Suprapubic skin (tissue), 4 donors: ENCODE measurements at places on chromosomes 11 and 22.

- peaks cover 72% of the 10 kb centered on the region for H3K4me1 ChIP-seq
- peak overlapping the region; percentile 94 for H3K4me3 ChIP-seq
- peaks cover 4% of the 10 kb centered on the region for H3K36me3 ChIP-seq
- no peaks in the 10 kb centered on the region for H3K27me3 ChIP-seq
These were observed 2.3 kb downstream of the RHOG start for GRCh38 chr11:3838504-3838903.

GRCh38 chr11:116580799-116581198 is 192.0 kb downstream of the BUD13 start:
- peaks cover 81% of the 10 kb centered on the region for H3K27me3 ChIP-seq
- DNase-seq: no peak
- H3K4me1 ChIP-seq: peaks cover 20% of the 10 kb centered on the region
- H3K4me3 ChIP-seq: peak overlapping the region; percentile 19
- no peak overlapping the region for H3K27ac ChIP-seq

DNA sequence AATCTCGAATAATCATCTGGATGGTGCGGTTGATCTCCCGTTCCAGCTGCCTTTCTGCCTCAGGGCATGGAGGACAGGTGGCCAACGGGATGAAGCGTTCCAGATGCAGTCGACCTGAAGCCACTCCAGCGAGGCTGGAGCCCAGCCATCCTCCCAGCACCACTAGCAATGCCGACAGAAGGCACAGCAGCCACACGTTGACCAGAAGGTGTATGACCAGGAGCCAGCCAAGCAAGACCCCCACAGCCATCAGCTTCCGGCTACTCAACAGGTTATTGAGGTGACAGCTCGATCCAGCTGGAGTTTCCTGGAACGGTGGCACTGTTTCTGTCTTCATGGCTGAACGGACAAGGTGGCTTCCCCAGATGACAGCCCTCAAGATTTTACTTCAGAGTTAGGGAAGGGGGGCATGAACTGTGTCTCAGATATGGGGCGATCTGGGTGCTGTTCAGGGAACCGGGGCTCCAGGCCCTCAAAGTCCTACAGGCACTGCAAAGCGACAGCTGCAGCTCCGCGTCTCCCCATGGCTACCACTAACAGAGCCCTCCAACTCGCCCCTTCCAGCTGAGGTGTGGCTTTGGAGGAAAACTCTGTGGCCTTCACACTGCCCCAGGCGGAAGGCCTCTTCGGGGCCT is 559 bp downstream of the SNX19 start:
- no peak for DNase-seq
- H3K27me3 ChIP-seq: no peaks in the 10 kb centered on the region
- peak overlapping the region; percentile 78 for H3K4me3 ChIP-seq
- H3K36me3 ChIP-seq: peaks cover 20% of the 10 kb centered on the region
- H3K4me1 ChIP-seq: peaks cover 29% of the 10 kb centered on the region
- peak overlapping the region; percentile 82 for H3K27ac ChIP-seq

- no peaks in the 10 kb centered on the region for H3K27me3 ChIP-seq
- peak overlapping the region; percentile 93 for H3K27ac ChIP-seq
These were observed 2.2 kb downstream of the RAB30 start for GRCh38 chr11:83069441-83070043.

DNA sequence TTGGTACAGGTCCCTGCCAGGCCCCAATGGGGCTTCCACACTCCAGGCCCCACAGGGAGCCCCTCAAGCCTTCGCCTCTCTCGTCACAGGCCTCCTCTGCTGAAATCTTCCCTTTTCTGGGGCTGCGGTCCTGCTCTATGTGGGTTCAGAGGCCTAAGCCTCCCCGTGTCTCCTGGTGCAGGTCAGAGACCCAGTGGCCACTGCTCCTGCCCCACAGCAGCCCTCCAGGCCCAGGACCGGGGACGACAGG is 5.9 kb upstream of the IFITM3 start:
- no peaks in the 10 kb centered on the region for H3K27me3 ChIP-seq
- no peaks in the 10 kb centered on the region for H3K36me3 ChIP-seq
- H3K4me1 ChIP-seq: peaks cover 38% of the 10 kb centered on the region
- DNase-seq: no peak
- peak overlapping the region; percentile 90 for H3K27ac ChIP-seq

DNA sequence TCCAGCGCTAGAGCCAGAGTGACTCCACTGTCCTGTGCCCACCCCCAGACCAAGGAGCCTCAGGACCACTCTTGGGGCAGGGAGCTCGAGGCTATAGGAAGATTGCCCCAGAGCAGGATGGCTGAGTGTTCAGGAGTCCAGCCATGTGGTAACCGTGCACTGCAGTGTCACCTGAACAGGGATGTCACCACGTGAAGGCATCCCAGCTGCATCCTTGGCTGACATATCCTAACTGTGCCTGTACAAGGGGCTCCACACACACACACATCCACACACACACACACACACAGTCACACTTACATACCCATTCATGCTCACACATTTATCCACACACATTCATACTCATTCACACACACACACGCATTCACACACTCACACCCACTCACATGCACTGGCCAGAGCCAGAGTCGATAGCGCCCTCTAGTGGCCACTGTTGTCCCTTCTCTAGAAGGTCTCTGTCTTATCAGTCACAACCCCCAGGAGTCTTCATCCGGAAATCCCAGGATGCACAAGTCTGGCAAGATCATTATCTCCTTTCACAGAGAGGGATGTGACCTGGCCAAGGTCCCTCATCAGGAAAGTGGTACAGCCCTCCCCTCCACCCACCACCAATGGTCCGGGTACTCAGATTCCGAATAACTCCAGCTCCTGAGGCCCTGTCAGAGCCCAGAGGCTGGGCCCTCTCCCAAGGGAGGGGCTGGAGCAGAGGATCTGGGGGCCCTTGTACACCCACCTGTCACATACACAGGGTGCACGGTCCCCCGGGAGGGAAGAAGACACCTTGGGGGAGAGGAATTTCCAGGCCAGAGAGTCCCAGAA is 55.1 kb downstream of the IGLL5 start:
- H3K36me3 ChIP-seq: no peaks in the 10 kb centered on the region
- no peak overlapping the region for H3K27ac ChIP-seq
- no peaks in the 10 kb centered on the region for H3K4me1 ChIP-seq
- no peak overlapping the region for H3K4me3 ChIP-seq

DNA sequence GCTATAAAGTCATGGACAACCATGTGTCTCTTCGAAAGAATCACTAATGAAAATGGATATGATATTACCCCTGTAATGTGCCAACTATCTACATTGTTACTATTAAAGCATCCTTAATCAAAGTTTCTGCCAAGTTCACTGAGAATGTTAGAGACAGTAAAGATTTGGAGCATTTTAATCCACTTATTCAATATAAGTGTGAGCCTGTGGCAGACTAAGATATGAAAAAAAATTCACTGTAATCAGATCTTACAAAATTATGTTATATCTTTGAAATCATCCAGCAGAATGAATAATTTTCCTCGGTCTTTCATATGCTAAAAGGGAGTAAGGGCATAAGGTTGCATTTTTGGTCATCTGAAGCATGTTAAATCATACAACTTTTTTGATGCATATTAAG is 49.9 kb downstream of the MAML2 start:
- H3K36me3 ChIP-seq: no peaks in the 10 kb centered on the region
- H3K4me3 ChIP-seq: no peak overlapping the region
- DNase-seq: no peak

DNA sequence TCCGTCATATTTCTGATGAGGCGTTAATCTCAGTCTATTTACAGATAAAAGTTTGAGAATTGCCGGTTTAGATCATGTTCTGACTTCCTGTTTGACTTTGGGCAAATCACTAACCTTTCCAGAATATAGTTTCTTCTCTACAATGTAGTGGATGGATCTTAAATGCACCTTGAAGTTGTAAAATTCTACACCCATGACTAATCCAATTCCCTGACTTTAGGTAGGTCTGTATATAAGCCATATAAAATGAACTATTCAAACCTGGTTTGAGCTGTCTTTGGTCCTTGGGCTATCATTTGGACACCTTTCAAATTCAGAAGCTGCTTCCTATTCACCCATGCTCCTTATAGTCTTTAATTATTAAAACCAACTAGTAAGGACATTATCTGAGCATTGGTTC is 52.2 kb upstream of the BLID start:
- no peaks in the 10 kb centered on the region for H3K4me1 ChIP-seq
- H3K27me3 ChIP-seq: no peaks in the 10 kb centered on the region
- no peak overlapping the region for H3K27ac ChIP-seq
- DNase-seq: no peak
- H3K4me3 ChIP-seq: no peak overlapping the region

- no peak overlapping the region for H3K27ac ChIP-seq
- H3K27me3 ChIP-seq: no peaks in the 10 kb centered on the region
- peaks cover 92% of the 10 kb centered on the region for H3K36me3 ChIP-seq
- H3K4me3 ChIP-seq: no peak overlapping the region
- DNase-seq: no peak
These were observed 8.3 kb upstream of the ATF4 start for GRCh38 chr22:39512026-39512425.

DNA sequence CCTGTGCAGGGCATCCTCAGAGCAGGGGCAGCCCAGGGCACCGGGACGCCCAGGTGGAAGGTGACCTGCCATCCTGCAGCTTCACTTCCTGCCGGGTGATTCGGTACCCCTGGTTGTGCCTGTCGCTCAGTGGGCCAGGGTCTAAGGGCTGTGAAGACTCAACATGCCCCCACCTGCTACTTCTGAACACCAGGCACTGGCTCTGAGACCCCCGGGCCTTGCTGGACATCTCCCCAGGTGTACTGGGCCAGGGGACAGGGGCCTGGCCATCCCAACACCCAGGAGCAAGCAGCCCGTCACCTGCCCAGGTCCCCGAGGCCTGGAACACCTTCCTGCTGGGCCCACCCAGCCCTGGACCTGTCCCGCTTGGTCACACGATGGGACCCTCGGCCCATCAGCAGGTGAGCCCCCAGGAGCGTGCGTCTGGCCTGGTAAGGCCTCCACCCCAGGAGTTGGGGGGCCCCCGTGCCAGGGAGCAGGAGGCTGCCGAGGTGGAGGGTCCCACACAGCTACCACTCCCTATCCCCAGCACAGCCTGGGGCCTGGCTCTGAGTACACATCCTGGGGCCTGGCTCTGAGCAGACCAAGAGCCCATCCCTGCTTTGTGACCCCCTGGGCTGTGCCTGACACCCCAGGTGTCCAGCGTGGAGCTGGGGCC is 3.9 kb upstream of the MUC5B start:
- no peaks in the 10 kb centered on the region for H3K36me3 ChIP-seq
- H3K4me3 ChIP-seq: no peak overlapping the region
- peaks cover 54% of the 10 kb centered on the region for H3K27me3 ChIP-seq
- no peaks in the 10 kb centered on the region for H3K4me1 ChIP-seq
- DNase-seq: peak; percentile 59
